Neuronal stem cell (in vitro differentiated cells): ENCODE measurements at places on chromosomes 12 and 14.
A peak's percentile ranks its signal among the peaks of the same experiment; 100 is the strongest.

- DNase-seq: no peak
Measured at GRCh38 chr12:75998292-75999063, 33.1 kb downstream of the PHLDA1 start.

DNA sequence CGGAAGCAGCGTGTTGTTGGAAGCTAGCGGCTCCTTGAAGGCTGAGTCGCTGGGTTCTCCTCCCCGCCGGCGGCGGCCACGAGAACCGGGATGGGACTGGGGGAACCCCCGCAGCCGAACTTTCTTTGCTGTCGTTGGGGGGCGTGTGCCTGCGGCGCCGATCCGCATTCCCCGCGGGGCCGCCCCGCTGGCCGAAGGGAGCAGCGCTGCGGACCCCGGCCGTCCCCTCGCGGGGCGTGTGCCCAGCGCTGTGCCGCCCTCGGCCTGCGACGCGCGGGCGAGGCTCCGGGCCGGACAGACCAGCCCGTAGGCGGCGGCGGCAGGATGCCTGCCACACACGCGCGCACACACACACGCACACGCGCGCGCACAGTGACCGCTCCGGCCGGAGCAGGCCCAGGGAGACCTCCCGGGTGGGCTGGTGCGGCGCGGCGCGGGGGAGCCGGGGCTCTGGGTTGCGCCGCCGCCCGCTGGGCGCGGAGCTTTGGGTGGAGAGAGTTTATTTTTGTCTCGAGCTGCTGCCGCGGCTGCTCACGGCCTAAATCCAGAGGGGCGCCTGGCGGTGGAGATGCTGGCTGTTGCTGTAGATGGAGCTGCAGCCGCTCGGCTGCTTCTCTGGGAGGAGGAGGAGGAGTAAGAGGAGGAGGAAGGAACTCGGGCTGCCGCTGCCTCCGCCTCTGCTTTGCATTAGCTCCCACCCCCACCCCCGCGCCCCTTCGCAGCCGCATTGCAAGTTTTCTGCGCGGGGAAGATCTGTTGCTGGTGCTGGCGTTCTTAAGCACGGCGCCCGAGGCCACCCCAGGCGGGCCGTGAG, at the start of gene SAMD4A:
SAMD4A (plus strand) TSS at position 719 of the 814 bp plus-strand sequence. CDS start 789 bp downstream, outside the sequence.
- peak; percentile 74 for DNase-seq

DNA sequence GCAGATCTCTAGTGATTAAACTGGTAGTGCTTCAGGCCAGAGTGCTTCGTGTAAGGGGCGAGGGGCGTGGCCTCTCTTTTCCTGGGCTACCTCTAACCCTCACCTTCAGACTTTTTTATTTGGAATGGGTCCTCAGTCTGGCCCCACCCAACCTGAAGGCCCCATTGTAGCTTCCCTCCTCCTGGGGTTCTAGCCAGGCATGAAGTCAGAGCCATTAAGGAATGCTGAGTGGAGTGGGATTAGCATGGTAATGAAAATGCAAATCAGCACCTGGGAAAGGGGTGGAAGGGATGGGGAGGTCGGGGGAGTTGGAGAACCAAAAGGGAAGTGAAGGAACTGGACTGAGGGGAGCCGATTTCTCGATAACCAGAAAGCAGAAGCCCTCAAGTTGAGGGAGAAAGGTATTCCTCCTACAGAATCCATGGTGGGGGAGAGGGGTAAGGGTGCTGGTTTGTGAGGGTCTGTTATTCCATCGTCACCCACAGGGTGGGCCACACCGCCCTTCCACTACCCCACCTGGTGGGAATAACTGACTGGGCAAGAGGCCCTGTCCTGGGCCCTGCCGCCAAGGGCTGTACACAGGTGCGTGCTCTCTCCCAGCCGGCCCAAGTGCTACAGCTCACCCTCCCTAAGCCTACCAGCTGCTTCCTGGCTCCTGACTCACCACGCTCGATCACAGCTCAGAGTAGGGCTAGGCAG, 14.1 kb downstream of the ZFHX2 start:
- no peak for DNase-seq

GRCh38 chr12:18382236-18382885, 121.0 kb downstream of the PIK3C2G start:
- DNase-seq: no peak

DNA sequence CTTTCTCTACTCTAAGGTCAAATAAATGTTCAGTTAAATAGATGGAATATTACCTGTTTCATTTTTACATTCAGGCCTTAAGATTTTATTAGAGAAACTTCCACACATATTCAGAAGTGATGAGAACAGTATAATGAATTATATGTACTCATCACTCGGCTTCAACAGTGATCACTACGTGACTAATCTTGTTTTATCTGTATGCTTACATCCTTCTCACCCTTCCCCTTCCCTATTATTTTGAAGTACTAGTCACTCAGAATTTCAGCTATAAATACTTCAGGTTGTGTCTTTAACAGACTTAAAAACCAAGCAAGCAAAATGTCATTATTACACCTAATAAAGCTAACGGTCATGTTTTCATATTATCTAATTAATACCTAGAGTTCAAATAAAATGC, 34.9 kb downstream of the ETV6 start:
- no peak for DNase-seq

GRCh38 chr12:1939801-1940607, 21.6 kb upstream of the CACNA2D4 start:
- peak; percentile 80 for DNase-seq

- no peak for DNase-seq
Measured at GRCh38 chr14:32667791-32668190, 270.9 kb upstream of the NPAS3 start.

- DNase-seq: no peak
Measured at GRCh38 chr12:4148418-4149056, 125.0 kb upstream of the CCND2 start.

DNA sequence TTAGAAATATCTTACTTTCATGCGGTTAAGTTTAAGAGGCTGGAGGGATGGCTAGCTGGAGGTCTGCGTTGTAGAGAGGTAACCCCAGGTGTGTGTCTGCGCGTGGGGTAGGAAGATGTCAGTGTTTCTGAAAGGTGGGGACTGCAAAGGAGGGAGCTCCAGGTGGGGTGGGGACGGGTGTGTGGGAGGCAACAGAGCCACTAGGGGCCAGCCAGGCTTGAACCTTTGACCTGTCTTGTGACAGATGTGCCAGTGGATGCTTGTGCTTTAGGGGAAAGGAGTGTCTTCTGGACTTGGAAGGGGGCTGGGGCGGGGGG, 841 bp downstream of the GLI1 start:
- DNase-seq: peak; percentile 30

DNA sequence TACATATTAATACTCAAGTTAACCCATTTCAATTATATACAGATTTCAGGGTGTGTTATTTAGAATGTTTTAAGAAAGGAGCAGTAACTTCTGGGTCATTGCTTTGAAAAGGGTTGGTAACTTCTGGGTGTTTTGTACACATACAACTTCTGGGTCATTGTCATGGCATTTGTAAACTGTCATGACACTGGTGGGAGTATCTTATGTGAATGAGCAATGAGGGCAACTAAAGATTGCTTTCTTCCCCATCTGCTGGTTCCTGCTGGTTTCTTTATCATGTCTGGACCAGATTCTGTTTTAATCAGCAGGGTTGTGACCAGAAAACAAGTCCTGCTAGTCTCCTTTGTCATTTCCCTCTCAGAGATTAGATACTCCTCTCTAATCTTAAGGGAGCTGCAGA, 713.3 kb downstream of the LRFN5 start:
- no peak for DNase-seq

- no peak for DNase-seq
Measured at GRCh38 chr14:103909531-103910261, 18.6 kb upstream of the TDRD9 start.

DNA sequence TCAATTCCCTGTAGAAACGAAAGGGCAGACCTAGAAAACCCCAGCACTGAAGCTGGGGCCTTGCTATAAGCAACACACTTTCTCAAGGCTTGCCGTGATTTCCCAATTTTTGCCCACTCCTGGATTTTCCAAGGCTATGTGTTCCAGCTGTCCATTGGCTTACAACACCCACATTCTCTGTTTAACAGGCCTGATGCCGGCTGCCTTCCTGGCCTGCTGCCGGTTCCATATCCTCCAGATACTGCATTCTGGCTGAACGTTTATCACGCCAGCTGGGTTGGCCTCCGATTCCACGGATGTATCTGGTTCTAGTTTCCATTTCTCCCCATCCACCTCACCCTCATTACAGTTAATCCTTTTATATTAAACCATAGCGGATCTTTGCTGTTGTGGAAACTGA, 2.0 kb upstream of the PCNX1 start:
- DNase-seq: no peak

GRCh38 chr12:22110176-22110575, 64.2 kb downstream of the CMAS start:
- no peak for DNase-seq

- DNase-seq: peak; percentile 57
Measured at GRCh38 chr12:27821259-27821973, 41.4 kb upstream of the MANSC4 start.

DNA sequence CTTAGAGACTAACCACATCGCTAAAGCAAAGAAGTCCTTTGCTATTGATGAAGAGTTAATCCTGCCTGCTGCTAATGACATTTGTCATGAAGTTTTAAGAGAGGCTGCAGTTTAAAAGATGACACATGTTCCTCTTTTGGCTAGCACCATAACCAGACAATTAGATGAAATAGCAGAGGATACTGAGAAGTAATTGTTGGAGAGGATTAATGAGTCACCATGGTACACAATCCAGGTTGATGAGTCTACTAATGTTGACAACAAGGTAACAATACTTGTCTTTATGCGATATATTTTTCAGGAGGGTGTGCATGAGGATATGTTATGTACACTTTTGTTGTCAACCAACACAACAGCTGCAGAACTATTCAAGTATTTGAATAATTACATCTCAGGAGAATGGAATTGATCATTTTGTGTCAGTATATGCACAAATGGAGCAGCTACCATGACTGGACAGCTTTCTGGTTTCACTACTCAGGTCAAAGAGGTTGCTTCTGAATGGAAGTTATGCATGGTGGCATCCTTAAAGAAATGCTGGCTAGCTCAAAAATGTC, 56.7 kb downstream of the LRRIQ1 start:
- DNase-seq: no peak

DNA sequence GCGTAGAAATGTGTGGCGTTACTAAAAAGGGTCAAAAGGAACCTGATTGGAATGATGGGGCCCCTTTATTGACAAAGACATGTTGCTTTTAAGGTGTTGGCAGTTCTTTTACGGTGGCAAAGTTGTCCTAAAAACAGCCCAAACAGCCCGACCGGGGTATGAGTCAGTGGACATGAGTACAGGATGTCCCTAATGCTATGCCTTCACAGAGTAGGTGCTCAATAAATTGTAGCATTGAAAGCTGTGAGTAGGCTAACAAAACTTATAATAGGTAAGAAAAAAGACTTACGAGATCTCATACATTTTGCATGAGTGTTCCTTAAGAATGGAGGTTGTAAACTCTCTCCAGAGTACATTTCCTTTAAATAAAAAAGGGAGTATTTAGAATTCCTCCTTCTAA, 2.6 kb downstream of the ELK3 start:
- no peak for DNase-seq

- no peak for DNase-seq
Measured at GRCh38 chr14:75848167-75848913, 133.5 kb downstream of the TGFB3 start.
